Naive thymus-derived CD4-positive, alpha-beta T cell (primary cell): ENCODE measurements at places on chromosomes 3 and 15. TPM values are rescaled to one million over a fixed set of nuclear protein-coding genes. Genes with fewer than 3 reads are reported as not detected.

GRCh38 chr3:118802325-118803095, 232.1 kb downstream of the IGSF11 start:
- H3K36me3 ChIP-seq = no peaks in the 10 kb centered on the region
- H3K27me3 ChIP-seq = no peaks in the 10 kb centered on the region
- no peak overlapping the region for H3K4me3 ChIP-seq
- DNase-seq = no peak
- no peak overlapping the region for H3K27ac ChIP-seq

DNA sequence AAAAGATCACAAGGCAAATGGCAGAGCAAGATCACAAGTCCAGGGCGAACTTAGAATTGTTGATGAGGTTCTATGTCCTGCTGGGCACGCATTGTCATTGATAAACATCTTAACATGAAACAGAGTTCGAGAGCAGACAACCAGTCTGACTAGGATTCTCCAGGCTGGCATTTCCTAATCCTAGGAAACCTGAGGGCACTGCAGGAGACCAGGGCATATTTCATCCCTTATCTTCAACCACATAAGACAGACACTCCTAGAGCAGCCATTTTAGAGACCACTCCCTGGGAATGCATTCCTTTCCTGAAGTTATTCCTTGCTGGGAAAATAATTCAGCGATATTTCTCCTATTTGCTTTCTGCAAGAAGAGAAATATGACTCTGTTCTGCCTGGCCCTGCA, 1199.9 kb downstream of the SI start:
- H3K36me3 ChIP-seq = no peaks in the 10 kb centered on the region
- no peak for DNase-seq
- no peak overlapping the region for H3K27ac ChIP-seq
- no peaks in the 10 kb centered on the region for H3K27me3 ChIP-seq
- H3K4me3 ChIP-seq = no peak overlapping the region

GRCh38 chr3:194261581-194262063, 89.5 kb downstream of the CPN2 start:
- no peak for DNase-seq
- no peaks in the 10 kb centered on the region for H3K27me3 ChIP-seq
- no peak overlapping the region for H3K27ac ChIP-seq

DNA sequence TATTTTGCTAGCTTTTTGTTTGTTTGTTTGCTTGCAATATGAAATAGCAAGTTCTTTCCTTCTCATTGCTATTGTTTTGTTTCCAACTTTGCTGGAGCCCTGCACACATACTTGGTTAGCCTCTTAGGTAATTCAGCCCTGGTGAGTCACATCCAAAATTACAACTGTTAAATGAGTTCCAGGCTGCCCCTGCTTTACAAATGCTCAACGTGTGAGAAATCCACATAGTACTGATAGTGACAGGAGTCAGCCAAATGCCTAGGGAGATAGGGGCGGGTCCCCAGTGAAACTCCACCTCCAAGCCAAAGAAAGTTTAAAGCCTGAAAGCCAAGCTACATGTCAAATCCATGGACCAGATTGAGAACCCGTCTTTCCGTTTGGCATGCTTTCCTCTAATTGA, 81.3 kb upstream of the RNF7 start:
- no peak for DNase-seq
- H3K4me3 ChIP-seq = no peak overlapping the region
- H3K27ac ChIP-seq = no peak overlapping the region
- peaks cover 6% of the 10 kb centered on the region for H3K27me3 ChIP-seq
- no peaks in the 10 kb centered on the region for H3K4me1 ChIP-seq

Gene MAP6D1
- polyA plus RNA-seq = not detected

DNA sequence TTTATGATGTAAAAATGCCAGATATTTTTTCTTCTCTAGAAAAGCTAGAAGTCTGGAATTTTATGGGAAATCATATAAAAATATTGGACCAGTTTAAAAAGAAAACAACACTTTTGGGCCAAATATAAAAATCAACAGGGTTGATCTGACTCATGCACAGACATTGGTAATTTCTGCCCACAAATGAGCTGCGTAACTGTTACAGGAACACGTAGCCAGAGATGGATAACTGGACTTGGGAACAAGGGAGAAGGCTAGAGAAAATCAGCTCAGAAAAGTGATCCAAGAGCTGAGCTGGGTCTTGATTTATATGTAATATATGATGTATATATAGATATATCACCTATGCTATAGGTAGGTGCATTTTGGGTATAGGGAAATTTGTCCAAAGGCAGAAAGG, 36.8 kb upstream of the NAALADL2 start:
- H3K4me1 ChIP-seq = no peaks in the 10 kb centered on the region
- H3K36me3 ChIP-seq = no peaks in the 10 kb centered on the region
- H3K27ac ChIP-seq = no peak overlapping the region

GRCh38 chr3:159923956-159924355, 64.7 kb upstream of the IL12A start:
- no peaks in the 10 kb centered on the region for H3K27me3 ChIP-seq
- H3K4me1 ChIP-seq = no peaks in the 10 kb centered on the region
- no peak for DNase-seq
- H3K36me3 ChIP-seq = no peaks in the 10 kb centered on the region
- no peak overlapping the region for H3K27ac ChIP-seq
- no peak overlapping the region for H3K4me3 ChIP-seq

GRCh38 chr15:26295336-26296085, 432.4 kb upstream of the ATP10A start:
- H3K27me3 ChIP-seq = no peaks in the 10 kb centered on the region
- DNase-seq = no peak
- H3K36me3 ChIP-seq = no peaks in the 10 kb centered on the region
- H3K4me3 ChIP-seq = no peak overlapping the region

Gene AHSG
- polyA plus RNA-seq = not detected

- no peaks in the 10 kb centered on the region for H3K36me3 ChIP-seq
- no peaks in the 10 kb centered on the region for H3K27me3 ChIP-seq
- H3K4me1 ChIP-seq = no peaks in the 10 kb centered on the region
- no peak for DNase-seq
- H3K4me3 ChIP-seq = no peak overlapping the region
- H3K27ac ChIP-seq = no peak overlapping the region
These were observed 196.4 kb downstream of the STT3B start for GRCh38 chr3:31729082-31729481.

- no peaks in the 10 kb centered on the region for H3K36me3 ChIP-seq
- no peaks in the 10 kb centered on the region for H3K4me1 ChIP-seq
- DNase-seq = no peak
- H3K27ac ChIP-seq = no peak overlapping the region
These were observed 440.5 kb upstream of the CBLB start for GRCh38 chr3:106309274-106309673.

DNA sequence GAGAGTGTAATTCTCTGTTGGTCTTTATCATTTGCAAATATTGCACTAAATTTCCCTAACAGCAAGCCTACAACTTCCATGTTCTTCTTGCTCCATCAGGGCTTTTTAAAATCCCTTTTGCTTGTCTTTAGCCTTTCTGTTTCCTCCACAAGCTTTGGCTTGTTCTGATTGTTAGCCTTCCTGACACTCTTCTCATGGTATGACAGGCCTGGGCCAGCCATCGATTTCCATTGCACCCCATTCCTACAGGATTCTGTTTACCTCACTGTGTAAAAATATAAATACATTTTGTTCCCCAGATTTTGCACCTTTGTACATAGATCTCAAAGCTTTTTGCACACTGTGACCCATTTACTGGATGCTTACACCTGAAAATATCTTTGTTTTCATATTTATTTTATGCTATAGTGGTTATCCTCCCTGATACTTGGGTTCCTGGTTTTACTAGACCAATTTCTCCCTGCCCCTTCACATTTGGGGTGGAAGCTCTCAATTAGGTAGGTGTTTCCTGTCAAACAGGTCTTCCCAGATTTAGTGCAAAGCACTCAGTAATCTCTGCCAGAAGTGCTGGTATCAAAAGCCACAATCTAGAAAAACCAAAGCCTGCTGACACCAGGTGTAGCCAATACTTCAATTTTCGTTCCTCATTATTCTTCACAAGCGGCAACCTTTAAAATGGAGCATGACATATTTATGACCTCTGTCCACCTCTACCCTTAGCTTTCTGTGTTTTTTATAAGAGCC, 57.9 kb upstream of the PPP2R3A start:
- H3K27me3 ChIP-seq = no peaks in the 10 kb centered on the region
- no peak for DNase-seq
- H3K4me3 ChIP-seq = no peak overlapping the region
- H3K4me1 ChIP-seq = no peaks in the 10 kb centered on the region
- no peak overlapping the region for H3K27ac ChIP-seq

- H3K36me3 ChIP-seq = no peaks in the 10 kb centered on the region
- H3K4me1 ChIP-seq = peaks cover 7% of the 10 kb centered on the region
- no peak for DNase-seq
- no peaks in the 10 kb centered on the region for H3K27me3 ChIP-seq
- no peak overlapping the region for H3K27ac ChIP-seq
These were observed 114.4 kb downstream of the CHSY1 start for GRCh38 chr15:101137312-101137940.

Gene CATSPER2
- 0.61 TPM for polyA plus RNA-seq

GRCh38 chr3:120451272-120451761, 525 bp upstream of the FSTL1 start:
- no peak overlapping the region for H3K4me3 ChIP-seq
- no peaks in the 10 kb centered on the region for H3K4me1 ChIP-seq
- no peak overlapping the region for H3K27ac ChIP-seq
- no peaks in the 10 kb centered on the region for H3K36me3 ChIP-seq

Gene ANKRD63
- polyA plus RNA-seq = not detected

GRCh38 chr3:12388185-12388584, 96.1 kb upstream of the TSEN2 start:
- no peaks in the 10 kb centered on the region for H3K36me3 ChIP-seq
- no peaks in the 10 kb centered on the region for H3K27me3 ChIP-seq
- no peaks in the 10 kb centered on the region for H3K4me1 ChIP-seq
- H3K27ac ChIP-seq = no peak overlapping the region
